ENCODE measurements at places on chromosomes 3 and 15.

- DNase-seq: no peak
Observed at GRCh38 chr15:60458721-60459120, 20.2 kb downstream of the ICE2 start.

- DNase-seq: no peak
Observed at GRCh38 chr3:57942872-57943283, 65.3 kb upstream of the FLNB start.

DNA sequence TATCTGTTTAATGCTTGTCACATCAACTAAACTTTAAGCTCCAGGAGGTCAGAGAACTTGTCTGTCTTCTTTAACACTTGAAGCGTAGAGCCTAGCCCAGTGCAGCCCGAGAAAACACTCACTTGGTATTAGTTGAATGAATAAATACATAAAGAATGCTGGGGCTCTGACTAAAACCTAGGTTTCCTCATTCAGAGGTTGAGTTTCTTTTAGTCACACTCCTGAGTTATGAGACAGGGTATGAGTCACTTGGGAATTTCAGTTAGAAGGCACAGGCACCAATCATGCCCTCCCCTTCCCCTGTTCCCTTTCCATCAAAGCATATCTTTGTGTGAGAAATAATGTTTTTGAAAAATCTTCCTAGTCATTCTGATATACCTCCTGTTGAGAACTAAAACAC lies 589.8 kb upstream of the DPPA4 start:
- DNase-seq: no peak

GRCh38 chr3:58180099-58180880 lies 30.5 kb downstream of the DNASE1L3 start:
- DNase-seq: no peak

- no peak for DNase-seq
Observed at GRCh38 chr3:67033079-67033478, 35.0 kb downstream of the KBTBD8 start.
